ENCODE measurements at places on chromosomes 11 and 22.

DNA sequence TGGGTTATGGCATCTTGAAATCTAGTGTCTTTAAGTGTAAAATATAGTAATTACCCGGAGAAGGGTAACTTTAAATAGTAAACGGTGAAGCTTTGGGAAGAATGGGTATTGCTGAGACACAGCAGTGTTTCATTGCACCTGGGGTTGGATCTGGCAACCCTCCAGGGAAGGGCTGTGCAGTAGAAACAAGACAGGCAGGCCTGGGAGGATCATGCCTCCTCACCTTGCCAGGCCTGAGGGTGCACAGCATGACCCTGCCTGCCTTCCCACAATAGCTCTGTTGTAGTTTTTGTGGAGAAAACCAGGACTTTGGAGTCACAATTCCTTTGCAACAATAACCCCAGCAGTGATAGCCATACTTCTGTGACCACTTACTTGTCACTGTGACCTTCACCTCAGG lies 64.6 kb upstream of the ADSL start:
- no peak for DNase-seq

DNA sequence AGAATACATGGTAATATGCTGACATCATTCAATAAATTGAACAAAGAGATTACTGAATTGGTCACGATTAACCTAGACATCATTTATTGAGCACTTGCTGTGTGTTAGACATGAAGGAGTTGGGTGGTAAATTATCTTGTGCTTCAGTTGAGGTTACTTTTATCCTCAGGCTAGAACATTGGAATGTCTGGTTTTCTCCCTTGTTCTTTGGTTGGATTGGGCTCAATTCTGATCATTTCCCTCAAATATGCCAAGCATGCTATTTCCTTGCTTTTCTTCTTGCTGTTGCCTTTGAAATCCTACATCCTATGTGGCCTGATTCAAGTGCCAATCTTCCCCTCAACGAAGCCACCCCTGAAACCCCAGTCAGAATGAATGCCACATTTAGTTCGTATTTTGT lies 65.8 kb downstream of the DEUP1 start:
- no peak for DNase-seq

GRCh38 chr11:115201111-115201792 lies 303.0 kb downstream of the CADM1 start:
- no peak for DNase-seq

- no peak for DNase-seq
Measured at GRCh38 chr22:16937811-16938210, 70.2 kb downstream of the GAB4 start.

DNA sequence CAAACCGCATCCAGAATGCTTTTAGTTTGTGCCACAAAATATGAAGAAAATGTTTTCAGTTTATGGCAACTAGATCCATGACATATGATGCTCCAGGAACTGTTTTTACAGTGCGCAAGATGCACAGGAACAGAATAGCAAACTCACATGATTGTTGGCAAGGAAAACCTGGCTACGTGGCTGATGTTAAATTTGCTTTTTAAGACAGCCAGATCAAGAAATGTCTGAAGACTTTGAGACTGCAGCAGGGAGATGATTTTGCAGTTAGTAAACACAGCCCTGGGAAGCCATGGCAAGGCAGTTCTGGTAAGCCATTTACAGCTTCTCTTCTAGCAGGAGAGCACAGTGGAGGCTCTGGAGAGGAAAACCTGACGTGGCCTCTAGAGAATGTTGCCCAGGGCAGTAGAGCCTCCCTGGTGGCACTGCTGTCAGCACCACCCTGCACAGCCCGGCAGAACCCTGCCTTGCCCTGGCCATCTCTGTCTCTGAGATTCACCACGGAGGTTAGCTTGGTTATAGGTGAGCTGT lies 69.8 kb upstream of the TNRC6B start:
- DNase-seq, result no peak

GRCh38 chr11:92222701-92223100 lies 1.9 kb upstream of the FAT3 start:
- DNase-seq, result no peak

DNA sequence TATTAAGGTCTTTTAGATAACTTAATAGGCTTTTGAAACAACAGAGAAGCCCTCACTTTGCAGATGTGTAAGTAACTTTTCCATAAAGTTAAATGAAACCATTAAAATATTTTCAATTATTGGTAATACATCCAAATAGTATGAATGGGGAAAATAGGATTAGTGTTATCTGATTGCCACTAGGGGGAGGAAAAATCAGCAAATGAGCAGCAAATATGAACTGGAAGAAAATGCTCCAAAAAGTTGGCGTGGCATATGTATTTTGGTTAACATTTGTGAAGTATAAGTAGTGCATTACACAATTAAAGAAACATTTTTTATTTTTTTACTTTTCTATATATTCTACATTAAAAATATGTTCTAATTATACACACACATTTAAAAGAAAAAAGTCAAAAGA lies 259.8 kb upstream of the ANO5 start:
- DNase-seq, result no peak

GRCh38 chr11:43693069-43693468 lies 12.5 kb downstream of the HSD17B12 start:
- DNase-seq, result no peak

DNA sequence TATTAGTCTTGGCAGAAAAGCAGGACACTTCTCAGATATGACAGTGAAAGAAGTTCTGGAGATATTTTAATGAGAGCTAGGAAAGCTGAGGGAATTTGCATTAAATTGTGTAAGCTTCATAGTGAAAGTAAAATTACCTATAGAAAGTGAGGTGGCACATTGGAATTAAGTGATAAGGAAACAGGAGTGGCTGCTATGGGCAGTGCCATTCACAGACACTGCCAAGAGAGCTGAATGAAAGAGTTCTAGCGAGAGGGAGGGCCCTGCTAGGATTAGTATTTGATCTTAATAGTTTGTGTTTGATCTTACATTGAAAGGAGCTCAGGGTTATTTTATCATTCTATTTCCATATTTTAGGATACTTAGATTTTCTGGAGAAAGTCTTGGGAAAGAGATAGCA lies 351.9 kb downstream of the DDX10 start:
- DNase-seq, result no peak

- DNase-seq, result no peak
Measured at GRCh38 chr11:67482275-67482826, 475 bp upstream of the AIP start.

DNA sequence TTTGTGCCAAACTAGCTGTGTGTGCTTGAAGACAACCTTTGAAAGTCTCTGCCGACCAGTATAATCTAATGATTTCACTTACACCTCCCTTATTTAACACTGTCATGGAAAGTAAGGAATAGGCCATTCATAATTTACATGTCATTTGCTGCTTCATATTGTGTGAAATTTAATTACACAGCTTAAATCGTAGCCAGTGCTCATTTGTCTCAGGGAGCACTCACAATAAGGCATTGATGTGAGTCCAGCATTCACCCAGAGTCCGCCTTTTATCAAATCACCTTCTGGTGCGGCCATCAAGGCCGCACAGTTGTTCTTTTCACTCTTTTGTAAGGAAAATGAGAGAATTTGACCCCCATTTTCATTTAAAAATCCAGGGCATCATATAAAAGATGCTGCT lies 46.9 kb downstream of the PAX6 start:
- DNase-seq, result no peak

- DNase-seq, result no peak
Measured at GRCh38 chr11:4979036-4979435, 15.6 kb upstream of the OR51L1 start.

- DNase-seq, result no peak
Measured at GRCh38 chr11:86735451-86736290, 63.3 kb upstream of the ME3 start.

- no peak for DNase-seq
Measured at GRCh38 chr11:116175707-116176106, 597.1 kb downstream of the BUD13 start.
